ENCODE measurements at places on chromosomes 7 and 10.

- DNase-seq: no peak
These were observed 22.0 kb upstream of the GHRHR start for GRCh38 chr7:30941582-30942323.

- no peak for DNase-seq
These were observed 152.3 kb downstream of the CELF2 start for GRCh38 chr10:11169976-11170375.

DNA sequence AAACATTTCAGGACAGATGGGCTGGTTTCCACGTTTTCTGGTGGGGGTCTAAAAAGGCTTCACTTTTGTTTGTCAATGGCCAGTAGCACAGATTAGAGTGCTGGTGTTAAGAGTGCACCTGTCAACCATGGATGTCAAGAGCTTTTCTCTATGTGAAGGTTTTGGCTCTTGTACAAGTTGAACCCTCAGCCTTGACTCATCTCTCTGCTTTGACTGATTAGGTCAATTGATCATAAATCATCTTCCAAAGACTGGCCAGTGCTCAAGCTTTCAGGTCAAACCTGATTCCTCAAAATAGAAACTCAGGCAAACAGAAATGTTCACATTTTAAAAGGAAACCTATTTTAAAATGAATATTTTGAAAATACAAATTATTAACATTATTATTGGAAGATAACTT lies 59.6 kb upstream of the SP4 start:
- DNase-seq: no peak

DNA sequence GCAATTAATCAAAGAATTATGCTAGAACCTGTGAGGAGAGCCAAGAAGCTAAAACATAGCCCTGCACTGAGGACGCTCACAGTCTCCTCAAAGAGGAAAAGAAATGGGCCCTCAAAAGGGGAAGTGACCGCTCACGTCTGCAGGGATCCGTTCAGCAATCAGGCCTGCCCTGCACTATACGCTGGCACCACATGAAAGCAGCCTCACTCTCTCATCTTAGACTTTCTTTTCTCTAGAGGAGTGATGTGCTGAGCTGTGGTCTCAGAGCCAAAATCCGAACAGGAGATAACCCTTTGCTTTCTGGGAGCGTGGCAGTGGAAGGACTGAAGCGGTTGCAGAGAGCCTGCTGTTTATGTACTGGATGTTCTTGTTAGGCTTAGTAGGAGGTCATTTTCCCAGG lies 6.3 kb upstream of the IL2RA start:
- DNase-seq: no peak

DNA sequence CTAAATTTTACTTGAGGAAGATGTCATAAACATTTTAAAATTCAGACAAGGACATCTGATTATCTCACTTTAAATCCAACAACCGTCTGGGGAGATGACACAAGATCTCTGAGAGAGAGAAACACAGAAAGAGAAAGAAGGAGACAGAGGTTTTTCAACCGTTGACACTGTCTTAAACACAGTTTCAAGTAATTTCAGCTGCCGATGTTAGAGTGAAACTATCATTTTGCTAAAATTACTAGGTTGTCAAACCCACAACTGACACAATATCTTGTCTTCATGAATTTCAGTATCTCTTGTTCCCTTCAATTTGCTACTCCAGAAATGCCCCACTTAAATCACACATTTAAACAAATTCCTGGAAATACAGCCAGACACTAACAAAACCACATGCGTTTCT lies 174.8 kb downstream of the RAPGEF5 start:
- no peak for DNase-seq

GRCh38 chr10:68095153-68095552 lies 14.1 kb upstream of the MYPN start:
- no peak for DNase-seq

DNA sequence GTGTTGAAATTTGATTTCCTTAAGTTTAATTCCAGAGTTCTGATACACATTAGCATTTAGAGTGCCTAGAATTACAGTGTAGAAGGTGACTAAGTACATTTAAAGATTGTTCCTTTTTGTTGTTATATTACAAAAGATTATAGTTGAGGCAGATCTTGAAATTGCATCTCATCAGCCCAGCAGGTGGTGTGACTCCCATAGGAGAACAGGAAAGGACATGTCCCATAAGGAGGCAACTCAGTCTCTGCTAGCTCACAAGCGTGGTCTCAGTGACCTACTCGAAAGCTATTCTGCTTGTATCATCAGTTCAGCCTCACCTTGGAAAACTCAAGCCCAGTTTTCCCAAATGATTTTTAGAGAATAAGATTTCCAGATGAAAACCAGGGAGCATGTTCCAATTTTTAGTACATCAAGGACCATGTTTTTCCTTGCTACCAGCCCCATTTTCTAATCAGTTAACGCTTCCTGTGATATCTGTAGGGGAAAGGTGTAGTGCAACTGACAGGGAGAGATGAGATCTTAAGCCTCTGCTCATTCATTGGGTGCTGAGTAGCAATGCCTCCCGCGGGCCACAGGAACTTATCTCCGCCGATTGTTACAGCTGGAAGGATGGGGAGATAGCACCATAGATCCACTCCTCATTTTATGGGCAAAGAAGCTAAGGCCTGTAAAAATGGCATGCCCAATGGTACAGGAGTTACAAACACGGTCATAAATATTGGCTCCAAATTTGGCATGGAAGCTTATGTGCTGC lies 1.1 kb upstream of the GNAI1 start:
- DNase-seq: no peak

GRCh38 chr7:150958062-150958552 lies 20.0 kb downstream of the KCNH2 start:
- DNase-seq: no peak
